ENCODE measurements at places on chromosomes 4 and X.

DNA sequence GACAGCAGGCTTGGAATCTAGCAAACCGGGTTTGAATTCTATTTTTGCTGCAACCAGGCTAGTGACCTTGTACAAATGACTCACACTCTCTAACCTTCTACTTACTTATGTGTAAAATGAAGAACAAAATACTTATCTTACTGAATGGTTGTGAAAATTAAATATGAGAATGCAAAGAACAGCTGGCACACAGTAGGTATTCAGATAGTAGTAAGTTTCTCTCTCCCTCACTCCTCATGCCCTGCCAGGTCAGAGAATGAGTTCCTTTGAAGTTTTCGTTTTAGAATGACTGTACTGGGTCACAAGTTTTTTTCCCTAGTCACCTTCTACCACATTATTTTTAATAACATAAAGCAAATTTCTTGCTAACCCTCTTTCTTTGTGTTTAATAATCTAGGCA is 33.0 kb downstream of the CISD2 start:
- DNase-seq: no peak

DNA sequence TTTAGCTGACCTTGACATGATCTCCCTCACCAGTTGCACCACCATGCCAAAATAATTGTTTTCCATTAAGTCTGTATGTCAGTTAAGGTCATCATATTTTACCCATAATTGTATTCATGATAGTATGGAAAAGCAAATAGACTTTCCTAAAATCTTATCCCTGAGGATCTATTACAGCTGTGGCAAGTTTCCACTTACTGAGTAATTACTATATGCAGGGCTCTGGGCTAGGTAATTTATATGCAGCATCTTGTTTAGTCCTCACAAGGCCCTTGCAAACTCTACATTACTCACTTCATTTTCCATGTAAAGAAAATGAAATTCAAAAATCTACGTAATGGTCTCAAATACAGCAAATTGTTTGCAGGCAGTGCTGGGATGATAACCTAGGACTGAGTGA is 34.8 kb downstream of the YIPF7 start:
- DNase-seq: no peak

GRCh38 chrX:51975811-51976210 is 82.4 kb downstream of the MAGED1 start:
- no peak for DNase-seq

GRCh38 chr4:73019462-73020047 is 50.0 kb downstream of the COX18 start:
- DNase-seq: no peak

GRCh38 chr4:184548316-184548647 is 73.9 kb upstream of the IRF2 start:
- DNase-seq: no peak

GRCh38 chrX:112841114-112841819 is 636 bp upstream of the AMOT start:
- DNase-seq: peak; percentile 31

- no peak for DNase-seq
These were observed 20.2 kb downstream of the SATL1 start for GRCh38 chrX:85223359-85223758.

- no peak for DNase-seq
These were observed 25.8 kb upstream of the KLHL34 start for GRCh38 chrX:21683941-21684340.

DNA sequence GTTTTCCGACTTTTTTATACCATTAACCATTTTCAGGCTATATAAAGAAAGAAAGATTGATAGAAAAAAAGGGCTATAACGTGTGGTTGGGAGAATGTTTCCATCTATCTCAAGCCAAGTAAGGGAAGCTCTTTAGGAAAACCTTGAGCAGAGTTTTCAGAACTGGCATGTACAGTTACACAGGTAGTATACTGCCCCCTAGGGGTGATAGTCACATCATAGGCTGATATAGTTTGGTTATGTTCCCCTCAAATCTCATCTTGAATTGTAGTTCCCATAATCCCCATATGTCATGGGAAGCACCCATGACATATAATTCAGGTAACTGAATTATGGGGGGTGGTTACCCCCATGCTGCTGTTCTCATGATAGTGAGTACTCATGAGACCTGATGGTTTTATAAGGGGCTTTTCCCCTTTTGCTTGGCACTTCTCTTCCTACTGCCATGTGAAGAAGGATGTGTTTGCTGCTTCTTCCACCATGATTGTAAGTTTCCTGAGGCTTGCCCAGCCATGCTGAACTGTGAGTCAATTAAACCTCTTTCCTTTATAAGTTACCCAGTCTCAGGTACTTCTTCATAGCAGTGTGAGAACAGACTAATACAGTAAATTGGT is 186.8 kb downstream of the TMA16 start:
- peak; percentile 20 for DNase-seq

DNA sequence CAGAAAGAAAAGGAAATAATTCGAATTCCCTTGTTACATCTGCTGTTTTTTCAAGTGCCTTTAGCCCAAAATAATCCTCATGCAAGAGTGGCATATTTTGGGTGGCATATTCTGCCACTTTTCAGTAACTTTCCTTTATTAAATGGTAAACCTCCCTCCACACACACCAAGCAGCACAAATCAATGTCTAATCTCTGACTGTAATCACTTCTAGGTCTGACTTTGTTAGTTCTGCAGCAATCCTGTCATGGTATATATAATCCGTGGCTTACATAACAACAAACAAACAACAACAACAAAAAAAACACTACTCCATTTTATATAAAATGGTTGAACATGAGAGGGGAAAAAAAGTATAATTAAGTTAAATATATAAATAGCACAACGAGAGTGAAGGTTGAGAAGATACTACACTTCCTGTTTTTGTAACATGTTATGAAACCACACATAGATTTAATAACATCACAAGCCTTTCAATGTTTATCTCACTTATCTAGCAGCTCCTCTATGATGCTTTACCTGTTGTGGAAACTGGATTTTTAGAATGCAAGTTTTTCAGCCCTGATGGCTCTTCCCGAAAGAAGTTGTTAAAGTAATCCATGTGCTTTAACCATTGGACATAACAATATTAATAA is 715.4 kb downstream of the GRXCR1 start:
- DNase-seq: no peak

DNA sequence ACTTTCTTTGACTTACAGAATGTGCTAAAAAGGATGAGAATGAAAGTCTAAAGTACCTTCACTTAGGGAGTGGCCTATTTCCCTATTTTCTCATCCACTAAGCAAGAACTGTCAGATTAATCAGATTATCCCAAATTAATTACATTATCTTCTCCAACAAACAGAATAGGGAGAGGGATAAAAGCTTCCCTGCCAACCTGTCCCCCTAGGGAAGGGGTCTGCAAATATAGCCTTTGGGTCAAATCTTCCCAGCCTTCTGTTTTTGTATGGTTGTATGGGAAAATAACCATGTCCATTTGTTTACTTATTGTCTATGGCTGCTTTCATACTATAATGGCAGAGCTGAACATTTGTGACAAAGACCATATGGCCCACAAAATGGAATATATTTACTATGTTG is 57.1 kb upstream of the USP38 start:
- no peak for DNase-seq

GRCh38 chr4:156098805-156099204 is 145.1 kb upstream of the CTSO start:
- no peak for DNase-seq

- DNase-seq: no peak
These were observed 121.6 kb downstream of the SLC4A4 start for GRCh38 chr4:71460371-71460770.

DNA sequence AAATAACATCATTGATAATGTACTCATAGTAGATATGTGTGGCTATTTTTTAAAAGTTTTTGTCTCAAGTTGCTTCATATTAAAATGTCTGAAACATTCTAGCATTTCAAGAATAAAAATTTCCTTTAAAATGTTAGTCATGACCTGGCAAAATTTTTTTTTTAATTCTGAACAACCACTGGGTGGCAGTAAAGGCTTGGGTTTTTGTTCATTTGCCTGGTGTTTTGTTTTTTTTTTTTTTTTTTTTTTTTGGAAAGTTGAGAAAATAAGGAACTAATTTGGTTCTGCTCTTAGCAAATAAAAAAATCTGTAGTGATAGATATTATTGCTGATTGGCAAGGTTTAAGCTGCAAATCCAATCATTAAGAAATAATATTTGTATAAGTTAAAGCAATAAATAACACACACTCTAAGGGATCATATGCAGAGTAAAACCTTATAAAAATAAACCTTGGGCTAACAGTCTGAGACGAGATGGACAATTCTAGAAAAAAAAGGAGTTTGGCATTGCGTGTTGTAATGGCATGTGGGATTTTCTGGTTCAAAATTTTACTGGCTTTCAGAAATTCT is 81.4 kb downstream of the CEP44 start:
- no peak for DNase-seq

DNA sequence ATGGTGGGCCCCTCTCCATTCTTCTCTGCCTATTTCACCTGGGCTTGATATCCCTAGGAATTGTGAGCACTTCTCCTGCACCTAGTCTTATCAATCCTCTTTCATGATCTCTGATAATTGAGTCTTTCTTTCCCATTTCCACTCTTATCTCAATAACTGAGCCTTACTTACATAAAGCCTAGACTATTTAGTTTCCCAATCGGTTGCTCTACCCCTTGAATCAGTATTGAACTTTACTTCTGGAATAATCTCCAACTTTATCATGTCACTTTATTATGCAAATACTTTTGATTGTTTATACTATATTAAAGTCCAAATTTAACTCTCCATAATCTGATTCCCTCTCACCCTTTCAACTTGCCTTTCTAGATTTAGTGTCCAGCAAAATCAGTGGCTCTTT is 222.7 kb downstream of the SPRY1 start:
- no peak for DNase-seq
